ENCODE measurements at places on chromosomes 6 and 20. TPM values are rescaled to one million over a fixed set of nuclear protein-coding genes. Genes with fewer than 3 reads are reported as not detected.

CRISP2 gene
- not detected for total RNA-seq

FUT9 gene
- not detected for total RNA-seq

GNAS-AS1 gene
- 4.7 TPM for total RNA-seq

GRCh38 chr6:158703111-158703836 is 53.4 kb downstream of the SYTL3 start:
- no peaks in the 10 kb centered on the region for H3K27me3 ChIP-seq
- H3K4me3 ChIP-seq, result peak overlapping the region; percentile 30
- H3K36me3 ChIP-seq, result no peaks in the 10 kb centered on the region
- no peak for DNase-seq

DNA sequence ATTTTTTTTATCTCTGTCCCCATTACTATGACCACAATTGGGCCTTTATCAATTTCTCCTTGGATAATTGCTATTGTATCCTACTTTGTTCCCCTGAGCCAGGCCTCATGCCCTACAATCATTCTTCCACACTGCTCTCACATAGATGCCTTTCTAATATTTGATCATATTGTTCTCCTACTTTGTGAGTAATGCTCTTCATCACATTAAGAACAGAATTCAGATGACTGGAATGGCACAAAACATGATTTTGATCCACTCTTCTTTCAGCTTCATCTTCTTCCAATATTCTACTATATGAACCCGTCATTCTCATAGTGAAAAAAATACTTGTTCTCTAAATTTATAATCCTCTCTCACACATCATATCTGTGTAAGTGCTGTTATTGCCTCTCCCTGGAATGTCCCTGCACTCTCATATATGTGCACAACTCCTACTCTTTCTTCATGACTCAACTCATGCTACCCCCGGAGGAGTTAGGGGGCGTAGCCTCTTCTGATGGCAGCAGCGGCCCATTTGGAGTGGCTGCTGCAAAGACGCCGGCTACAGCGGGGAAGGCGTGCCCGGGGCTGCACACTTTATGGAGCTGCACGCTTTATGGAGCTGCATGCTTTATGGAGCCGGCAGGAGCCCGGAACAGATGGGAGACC is 25.3 kb upstream of the HACE1 start:
- no peak for DNase-seq
- H3K27me3 ChIP-seq, result peaks cover 50% of the 10 kb centered on the region
- H3K36me3 ChIP-seq, result no peaks in the 10 kb centered on the region
- no peak overlapping the region for H3K4me3 ChIP-seq
- no peaks in the 10 kb centered on the region for H3K4me1 ChIP-seq

GRCh38 chr20:48706710-48707365 is 121.0 kb downstream of the PREX1 start:
- peak overlapping the region; percentile 90 for H3K27ac ChIP-seq
- H3K4me1 ChIP-seq, result peaks cover 60% of the 10 kb centered on the region
- H3K27me3 ChIP-seq, result no peaks in the 10 kb centered on the region
- peaks cover 15% of the 10 kb centered on the region for H3K36me3 ChIP-seq

DNA sequence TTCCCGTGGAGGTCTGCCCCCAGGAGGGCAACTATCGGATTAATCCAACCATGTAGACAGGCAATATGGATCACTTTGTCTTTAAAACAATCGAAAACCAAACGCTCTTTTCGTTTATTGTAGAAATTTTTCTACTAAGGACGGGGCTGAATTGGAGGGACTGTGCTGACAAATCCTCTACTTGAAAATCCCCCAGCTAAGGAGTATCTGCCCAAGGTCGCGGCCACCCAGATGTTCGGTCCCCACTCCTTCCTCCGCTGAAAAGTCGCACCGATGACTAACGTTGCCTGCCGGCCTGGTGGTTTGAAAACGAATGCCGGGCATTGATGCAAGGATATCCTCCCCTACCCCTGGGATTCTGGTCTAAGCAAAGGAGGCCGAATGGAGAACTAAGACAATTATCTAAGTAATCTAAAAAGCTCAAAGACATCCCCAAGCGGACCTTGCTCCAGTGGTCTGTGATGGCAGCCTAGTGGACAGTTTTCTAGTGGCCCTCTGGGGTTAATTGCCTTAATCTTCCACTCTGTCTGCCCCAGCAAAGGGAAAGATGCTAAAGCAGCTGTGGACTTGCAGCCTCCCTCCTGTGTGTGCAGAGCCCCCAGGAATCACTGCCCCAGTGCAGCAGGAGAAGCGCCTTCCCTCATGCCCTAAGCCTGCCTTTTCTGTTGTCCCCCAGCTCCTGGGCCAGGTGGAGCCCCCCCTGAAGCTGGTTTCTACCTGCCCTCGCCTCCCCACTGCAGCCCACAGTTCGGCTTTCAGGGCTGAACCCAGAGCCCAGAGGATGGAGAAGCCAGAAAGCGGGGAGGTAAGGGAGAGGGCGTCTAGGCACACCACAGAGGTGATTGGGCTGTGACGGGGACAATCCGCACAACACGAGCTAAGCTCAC is 3.6 kb upstream of the FOXC1 start:
- no peak overlapping the region for H3K27ac ChIP-seq
- H3K27me3 ChIP-seq, result peaks cover 51% of the 10 kb centered on the region
- no peak for DNase-seq
- peaks cover 4% of the 10 kb centered on the region for H3K36me3 ChIP-seq

- no peaks in the 10 kb centered on the region for H3K36me3 ChIP-seq
- H3K27me3 ChIP-seq, result no peaks in the 10 kb centered on the region
- H3K27ac ChIP-seq, result no peak overlapping the region
Measured at GRCh38 chr20:5786930-5787795, 37.0 kb downstream of the SHLD1 start.
